ENCODE measurements at places on chromosomes 3 and 15.

GRCh38 chr3:139797724-139798343 is 120.1 kb upstream of the NMNAT3 start:
- no peak for DNase-seq

- DNase-seq = no peak
Observed at GRCh38 chr3:153853163-153853562, 268.0 kb upstream of the ARHGEF26 start.

GRCh38 chr3:194950906-194951628 is 265.4 kb downstream of the FAM43A start:
- DNase-seq = no peak

DNA sequence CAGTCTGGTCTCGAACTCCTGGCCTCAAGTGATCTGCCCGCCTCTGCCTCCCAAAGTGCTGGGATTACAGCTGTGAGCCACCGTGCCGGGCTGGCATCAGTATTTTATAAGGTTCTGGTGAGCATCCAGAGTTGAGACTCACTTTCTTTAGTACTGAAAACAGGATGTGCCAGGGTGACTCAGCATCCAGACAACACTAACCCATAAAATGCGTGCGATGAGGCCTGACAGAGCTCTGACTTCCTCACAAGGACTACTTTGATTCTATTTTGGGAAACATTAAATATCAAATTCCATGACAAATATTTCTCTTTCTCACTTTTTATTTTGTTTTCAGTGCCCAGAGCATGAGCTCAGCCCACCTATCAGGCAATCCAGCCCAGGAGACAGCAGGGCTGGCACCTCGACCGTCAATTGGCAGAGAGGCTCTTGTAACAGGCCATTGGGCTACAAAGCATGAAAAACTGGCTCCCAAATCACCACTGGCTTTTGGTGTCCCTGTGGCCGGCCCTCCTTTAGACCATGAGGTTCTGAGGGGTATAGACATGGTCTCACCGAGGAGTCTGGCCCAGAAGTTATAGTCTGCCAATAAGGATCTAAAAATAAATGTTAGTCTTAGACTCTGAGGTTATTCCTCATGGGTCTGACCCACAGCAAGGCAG is 75.0 kb downstream of the FEM1B start:
- DNase-seq = no peak

DNA sequence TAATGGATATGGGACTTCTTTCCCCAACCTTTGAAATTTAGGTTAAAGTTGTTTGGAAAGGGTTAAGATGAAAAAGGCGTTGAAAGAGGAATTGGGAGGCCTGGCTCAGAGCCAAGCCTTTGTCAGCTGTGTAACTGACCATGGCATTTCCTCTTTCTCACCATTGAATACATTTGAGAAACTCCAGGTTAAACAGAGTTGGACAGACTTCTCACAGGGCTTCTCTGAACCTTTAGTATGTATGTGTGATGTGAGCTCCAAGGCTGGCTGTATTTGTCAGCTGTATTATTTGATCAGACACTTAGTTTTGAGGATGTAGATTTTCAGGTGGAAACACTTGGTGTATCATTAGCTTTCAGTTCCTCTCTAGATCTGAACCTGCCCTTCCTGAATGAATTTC is 136.4 kb upstream of the GOLGA6L4 start:
- no peak for DNase-seq

DNA sequence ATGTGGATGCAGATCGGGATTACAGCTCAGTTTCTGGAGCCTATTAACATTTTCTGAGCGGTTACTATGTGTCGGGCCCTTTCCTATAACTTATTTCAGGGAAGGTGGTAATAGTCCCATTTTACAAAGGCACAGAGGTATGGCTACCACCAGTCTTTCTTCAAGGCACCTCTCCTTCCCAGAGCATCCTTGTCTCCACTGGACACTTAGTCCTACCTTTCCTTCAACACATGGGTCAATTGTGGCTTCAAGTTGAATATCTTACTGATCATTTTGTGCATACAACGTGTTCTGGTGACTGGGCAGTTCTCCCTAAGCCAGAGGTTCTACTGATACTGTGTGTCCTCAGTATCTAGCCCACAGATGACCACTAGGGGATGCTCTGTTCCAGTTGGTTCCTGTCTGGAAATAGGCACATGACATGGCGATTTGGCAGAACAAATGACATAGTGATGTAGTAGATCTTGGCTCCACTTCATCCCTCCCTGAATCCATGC is 60.7 kb upstream of the CMTM8 start:
- DNase-seq = no peak

- no peak for DNase-seq
Observed at GRCh38 chr3:182533394-182533793, 259.9 kb upstream of the ATP11B start.

GRCh38 chr3:187841560-187841959 is 96.3 kb upstream of the BCL6 start:
- no peak for DNase-seq

Measured in NCI-H1436 treated with DMSO at 0.1 percent for 48 hours (cell line).